Epithelial cell of proximal tubule (primary cell): ENCODE measurements at places on chromosomes 5 and 9. TPM values are rescaled to one million over a fixed set of nuclear protein-coding genes. Genes with fewer than 3 reads are reported as not detected.

Gene NEUROG1
- total RNA-seq: not detected in 2 replicates

DNA sequence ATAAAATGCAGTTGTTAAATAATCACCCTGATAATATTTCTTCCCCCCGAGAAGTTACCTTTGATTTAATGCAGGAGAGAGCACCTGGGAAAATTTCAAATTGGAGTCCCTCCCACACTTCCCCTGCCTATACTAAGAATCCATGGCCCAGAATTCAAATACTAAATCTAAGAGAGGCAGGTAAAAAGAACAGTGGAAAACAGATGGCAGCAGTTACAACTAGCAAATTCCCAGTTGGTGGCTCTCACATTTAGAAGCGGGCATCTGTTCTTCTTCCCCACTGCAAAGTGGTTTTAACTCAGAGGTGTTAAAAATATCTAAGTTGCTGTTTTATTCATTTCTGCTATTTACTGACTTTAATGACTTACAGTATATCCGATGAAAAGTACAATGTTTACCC is 210.4 kb upstream of the ELAVL2 start:
- no peak for DNase-seq

GRCh38 chr9:33190021-33190705 is 23.0 kb upstream of the B4GALT1 start:
- DNase-seq: no peak

DNA sequence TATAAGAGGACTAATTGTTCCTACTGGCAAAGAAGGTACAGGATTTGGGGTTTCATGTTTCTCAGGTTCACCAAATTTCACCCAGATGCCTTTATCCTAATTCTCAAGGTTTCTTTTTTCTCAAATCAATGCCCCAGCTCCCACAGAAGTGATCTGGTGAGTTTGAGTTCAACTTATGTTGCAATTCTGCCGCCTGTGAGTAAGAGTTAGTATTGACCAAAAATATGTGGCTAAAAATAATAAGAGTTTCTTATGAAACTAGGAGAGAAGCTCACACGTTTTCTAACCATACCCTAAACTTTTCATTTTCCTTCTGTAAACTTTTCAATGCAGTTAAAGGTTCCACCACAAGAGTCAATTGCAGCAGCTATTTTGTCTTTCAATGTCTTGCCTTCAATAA is 15.1 kb downstream of the SLCO6A1 start:
- no peak for DNase-seq

DNA sequence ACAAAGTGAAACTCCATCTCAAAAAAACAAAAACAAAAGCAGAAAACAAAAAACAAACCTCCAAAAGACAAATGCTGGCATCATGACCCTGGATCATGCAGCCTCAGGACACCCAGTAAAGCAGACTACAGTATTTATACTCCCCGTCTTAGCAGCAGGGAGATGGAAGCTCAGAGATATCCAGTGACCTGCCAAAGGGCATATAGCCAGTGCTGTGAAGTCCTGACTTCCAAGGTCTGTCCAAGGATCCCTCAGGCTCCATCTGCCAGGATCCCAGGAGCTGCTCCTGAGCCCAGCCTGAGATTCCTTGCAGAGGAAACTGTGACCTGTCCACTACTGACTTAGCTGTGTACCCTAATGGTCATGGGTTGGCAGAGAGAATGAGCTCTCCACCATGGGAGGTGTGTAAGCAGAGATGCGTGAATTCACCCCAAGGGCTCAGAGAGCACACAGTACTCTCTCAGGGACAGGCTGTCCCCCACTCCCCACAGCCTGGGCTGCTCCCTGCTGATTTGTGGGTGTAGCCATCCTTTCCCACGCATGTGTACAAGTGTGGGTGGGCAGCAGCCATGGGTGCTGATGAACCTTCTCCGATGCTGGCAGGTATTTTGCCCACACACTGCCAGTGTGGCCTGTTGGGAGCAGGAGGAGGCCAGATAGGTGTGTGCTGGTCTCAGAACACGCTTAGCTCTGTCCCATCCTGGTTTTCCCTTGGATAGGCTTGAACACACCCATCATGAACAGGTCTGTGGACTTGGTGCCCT is 2.1 kb upstream of the WNK2 start:
- DNase-seq: no peak
